ENCODE measurements at places on chromosomes 2 and 18. TPM values are rescaled to one million over a fixed set of nuclear protein-coding genes. Genes with fewer than 3 reads are reported as not detected.

- no peak for DNase-seq
- H3K27ac ChIP-seq: no peak overlapping the region
- H3K27me3 ChIP-seq: no peaks in the 10 kb centered on the region
- no peaks in the 10 kb centered on the region for H3K36me3 ChIP-seq
- H3K4me1 ChIP-seq: no peaks in the 10 kb centered on the region
These were observed 42.3 kb downstream of the AQP12A start for GRCh38 chr2:240733803-240734495.

FAM161A gene
- 1.3 TPM for polyA plus RNA-seq

- no peaks in the 10 kb centered on the region for H3K36me3 ChIP-seq
- H3K4me3 ChIP-seq: no peak overlapping the region
- no peak for DNase-seq
- H3K27ac ChIP-seq: no peak overlapping the region
These were observed 65.8 kb downstream of the ALPK2 start for GRCh38 chr18:58562999-58563667.

DNA sequence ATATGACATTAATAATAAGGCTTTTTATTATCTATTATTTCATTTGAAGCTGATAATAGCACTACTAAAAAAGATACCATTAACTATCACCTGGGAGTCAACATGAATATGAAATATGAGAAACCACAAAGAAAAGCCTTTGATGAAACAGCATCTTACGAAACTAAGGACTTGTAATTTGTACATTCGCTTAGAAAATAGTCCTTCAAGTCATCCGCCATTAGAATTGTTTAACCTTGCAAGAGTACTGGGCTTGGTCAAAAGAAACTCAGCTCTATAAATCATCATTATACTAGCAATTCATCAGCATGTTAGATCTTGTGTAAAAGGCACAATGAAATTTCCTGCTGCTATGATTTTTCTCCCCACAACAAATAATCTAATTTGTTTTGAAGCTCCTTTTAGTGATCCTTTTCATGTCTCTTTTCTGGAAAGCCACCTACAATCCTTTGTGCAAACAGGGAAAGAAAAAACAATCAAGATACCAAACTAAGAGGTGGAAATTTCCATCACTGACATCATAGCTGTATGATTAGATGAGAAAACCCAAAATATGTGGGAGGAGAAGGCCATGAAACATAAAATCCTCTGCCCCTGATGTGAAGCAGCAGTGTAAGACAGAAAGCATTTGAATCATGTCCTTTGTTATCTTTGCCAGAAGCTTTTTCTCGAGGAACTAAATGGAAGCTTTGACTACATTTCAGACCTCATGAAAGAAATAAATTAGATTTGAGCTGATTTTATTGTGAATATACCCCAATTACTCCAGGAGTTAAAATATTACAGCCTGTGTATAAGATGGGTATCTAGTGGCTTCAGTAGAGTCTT, 31.2 kb downstream of the SCN9A start:
- no peak overlapping the region for H3K4me3 ChIP-seq
- DNase-seq: no peak
- H3K27me3 ChIP-seq: no peaks in the 10 kb centered on the region

EFHD1 gene
- 3.6 TPM for polyA plus RNA-seq

DNA sequence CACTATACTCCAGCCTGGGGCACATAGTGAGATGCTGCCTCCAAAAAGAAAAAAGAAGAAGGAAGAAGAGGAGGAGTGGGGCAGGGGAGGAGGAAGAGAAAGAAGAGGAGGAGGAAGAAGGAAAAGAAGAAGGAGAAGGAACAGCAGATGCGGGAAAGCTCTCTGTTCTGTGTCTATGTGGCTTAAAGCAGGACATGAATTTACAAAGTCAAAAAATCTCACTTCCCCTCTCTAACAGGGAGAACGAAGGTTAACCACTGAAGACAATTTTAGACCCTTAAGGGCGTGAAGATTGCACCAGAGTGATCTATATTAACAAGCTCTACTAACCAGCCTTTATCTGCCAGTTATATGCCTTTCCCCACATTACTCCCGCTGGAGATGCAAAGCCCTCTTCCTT, 258.9 kb downstream of the METTL4 start:
- no peak overlapping the region for H3K27ac ChIP-seq
- H3K4me3 ChIP-seq: no peak overlapping the region
- no peaks in the 10 kb centered on the region for H3K4me1 ChIP-seq
- H3K27me3 ChIP-seq: no peaks in the 10 kb centered on the region
- no peak for DNase-seq

DNA sequence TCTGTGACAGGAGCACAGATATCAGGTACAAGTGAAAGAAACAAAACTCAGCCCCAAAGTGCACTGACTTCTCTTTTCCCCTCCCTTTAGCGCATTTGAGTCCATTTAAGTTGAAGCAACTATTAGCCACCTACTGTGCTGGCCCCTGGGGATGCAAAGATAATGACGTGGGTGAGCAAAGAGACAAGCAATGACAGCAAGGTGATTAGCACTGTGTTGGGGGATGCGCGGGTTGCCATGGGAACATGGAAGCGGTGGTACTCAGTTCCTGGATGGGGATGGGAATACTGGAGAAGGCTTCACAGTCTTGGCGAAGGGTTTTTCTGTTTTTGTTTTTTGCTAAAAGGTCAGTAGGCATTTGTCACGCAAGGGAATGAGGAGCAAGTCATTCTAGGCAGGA, 205.8 kb downstream of the LDLRAD4 start:
- no peaks in the 10 kb centered on the region for H3K27me3 ChIP-seq
- no peaks in the 10 kb centered on the region for H3K36me3 ChIP-seq
- H3K27ac ChIP-seq: no peak overlapping the region
- H3K4me3 ChIP-seq: no peak overlapping the region

DNA sequence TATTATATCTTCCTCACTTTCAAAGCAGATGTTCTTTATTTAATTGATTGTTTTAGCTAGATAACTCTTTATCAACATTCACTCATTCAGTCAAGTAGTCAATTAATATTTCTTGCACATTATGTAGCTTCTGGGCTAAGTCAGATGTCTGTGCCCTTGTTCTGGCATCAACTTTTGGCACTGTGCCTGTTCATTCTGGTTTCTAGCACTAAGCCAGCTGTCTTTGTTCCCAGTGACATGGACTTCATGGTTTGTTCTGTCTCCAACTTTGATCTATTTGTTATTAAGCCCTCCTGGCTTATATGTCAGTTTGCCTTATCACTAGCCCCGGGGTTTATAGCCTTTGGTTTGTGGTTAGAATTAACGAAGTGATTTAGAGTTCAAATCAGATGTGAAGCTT, 247.9 kb upstream of the SYT4 start:
- H3K4me3 ChIP-seq: no peak overlapping the region
- no peak for DNase-seq
- no peaks in the 10 kb centered on the region for H3K27me3 ChIP-seq
- no peak overlapping the region for H3K27ac ChIP-seq

- no peak overlapping the region for H3K27ac ChIP-seq
- no peak overlapping the region for H3K4me3 ChIP-seq
- H3K4me1 ChIP-seq: peaks cover 71% of the 10 kb centered on the region
These were observed 107.8 kb upstream of the ST3GAL5 start for GRCh38 chr2:85996591-85996990.

- no peak within 1 kb of the TSS for H3K27ac ChIP-seq
- H3K4me3 ChIP-seq: peak within 1 kb of the TSS; percentile 9
- peaks cover 8% of the 10 kb centered on the region for H3K27me3 ChIP-seq
- DNase-seq: no peak
These were observed at the start of gene BOK for GRCh38 chr2:241558532-241559322. Gene BOK (plus strand): TSS chr2:241558745. CDS start chr2:241559484, 739 bp downstream.

ASB3 gene
- polyA plus RNA-seq: 29.2 TPM

GAREM2 gene
- polyA plus RNA-seq: 0.14 TPM

DNA sequence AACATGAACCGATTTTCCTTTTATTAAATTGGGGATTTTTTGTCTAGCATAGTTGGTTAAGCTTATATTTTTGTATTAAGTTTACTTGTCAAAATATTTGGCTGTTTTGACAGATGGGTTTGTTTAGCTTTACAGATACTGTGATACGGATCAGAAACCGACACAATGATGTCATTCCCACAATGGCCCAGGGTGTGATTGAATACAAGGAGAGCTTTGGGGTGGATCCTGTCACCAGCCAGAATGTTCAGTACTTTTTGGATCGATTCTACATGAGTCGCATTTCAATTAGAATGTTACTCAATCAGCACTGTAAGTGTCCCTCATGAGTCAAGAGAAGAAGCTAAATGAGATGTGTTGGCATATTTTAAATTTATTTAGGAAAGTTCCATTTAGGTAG, 8.5 kb downstream of the PDK1 start:
- H3K27me3 ChIP-seq: no peaks in the 10 kb centered on the region
- peaks cover 32% of the 10 kb centered on the region for H3K36me3 ChIP-seq
- H3K4me3 ChIP-seq: no peak overlapping the region
- DNase-seq: no peak
- H3K27ac ChIP-seq: no peak overlapping the region

INHBB gene
- not detected for polyA plus RNA-seq

ABCG8 gene
- polyA plus RNA-seq: not detected

DNA sequence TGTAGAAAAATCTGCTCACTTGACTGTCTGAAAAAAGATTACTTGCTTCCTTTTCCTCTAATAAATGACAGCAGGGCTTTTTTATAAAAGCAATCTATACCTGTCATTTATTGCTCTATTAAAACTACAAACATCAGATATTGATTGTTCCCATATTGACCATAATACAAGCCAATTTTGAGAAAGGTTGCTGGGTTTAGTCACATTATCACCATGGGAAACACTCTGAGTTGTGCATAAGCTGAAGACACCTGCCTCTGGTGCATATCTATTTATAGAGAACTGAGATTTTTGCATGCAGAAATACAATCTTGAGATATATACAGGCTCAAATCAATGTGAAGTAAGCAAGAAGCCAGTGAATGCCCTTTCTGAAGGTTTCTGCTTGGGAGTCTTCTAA, 853.9 kb downstream of the DCC start:
- no peaks in the 10 kb centered on the region for H3K36me3 ChIP-seq
- H3K4me3 ChIP-seq: no peak overlapping the region
- no peak for DNase-seq
- no peaks in the 10 kb centered on the region for H3K27me3 ChIP-seq
- no peaks in the 10 kb centered on the region for H3K4me1 ChIP-seq

GRCh38 chr18:59055345-59056032, 84.2 kb upstream of the SEC11C start:
- DNase-seq: no peak
- no peak overlapping the region for H3K27ac ChIP-seq
- no peaks in the 10 kb centered on the region for H3K36me3 ChIP-seq
- H3K4me1 ChIP-seq: no peaks in the 10 kb centered on the region

DNA sequence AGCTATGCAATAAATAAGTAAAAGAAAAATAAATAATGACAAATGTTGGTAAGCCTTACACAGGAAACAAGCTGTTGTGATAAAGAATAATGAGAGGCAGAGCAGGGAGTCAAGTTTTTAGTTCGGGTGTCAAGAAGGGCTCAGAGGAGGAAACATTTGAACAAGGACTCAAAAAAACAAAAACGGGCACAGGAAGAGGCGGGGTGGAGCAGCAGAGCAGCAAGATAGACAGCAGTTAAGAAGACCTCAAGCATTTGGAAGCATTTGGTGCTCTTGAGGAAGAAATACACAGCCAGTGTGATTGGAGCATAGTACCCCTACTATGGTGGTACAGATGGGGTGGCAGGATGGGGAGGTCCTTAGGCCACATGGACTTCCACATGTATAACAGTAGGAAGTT, 2.8 kb downstream of the TMEM169 start:
- no peak overlapping the region for H3K4me3 ChIP-seq
- peak; percentile 38 for DNase-seq
- H3K4me1 ChIP-seq: peaks cover 65% of the 10 kb centered on the region
- peak overlapping the region; percentile 41 for H3K27ac ChIP-seq
- H3K36me3 ChIP-seq: no peaks in the 10 kb centered on the region
- H3K27me3 ChIP-seq: no peaks in the 10 kb centered on the region

GRCh38 chr2:149164296-149164695, 125.8 kb downstream of the LYPD6B start:
- DNase-seq: no peak
- H3K27ac ChIP-seq: no peak overlapping the region
- H3K27me3 ChIP-seq: no peaks in the 10 kb centered on the region
- H3K4me1 ChIP-seq: no peaks in the 10 kb centered on the region
- H3K4me3 ChIP-seq: no peak overlapping the region

DNA sequence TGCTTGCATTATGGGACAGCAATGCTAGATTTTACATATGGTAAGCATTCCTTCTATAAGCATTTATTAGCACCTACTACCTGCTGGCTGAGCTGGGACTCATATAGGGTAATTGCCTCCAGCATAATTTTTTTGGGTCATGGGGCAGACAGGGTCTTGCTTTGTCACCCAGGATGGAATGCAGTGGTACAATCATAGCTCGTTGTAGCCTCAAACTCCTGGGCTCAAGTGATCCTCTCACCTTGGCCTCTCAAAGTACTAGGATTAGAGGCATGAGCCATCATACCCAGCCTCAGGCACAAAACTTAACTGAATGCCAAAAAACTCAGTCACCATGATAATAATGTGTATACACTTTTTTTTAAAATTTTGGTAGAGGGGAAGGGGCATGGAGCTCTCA, 35.3 kb downstream of the TMEM237 start:
- no peak for DNase-seq
- no peak overlapping the region for H3K4me3 ChIP-seq
- H3K36me3 ChIP-seq: no peaks in the 10 kb centered on the region
- H3K4me1 ChIP-seq: no peaks in the 10 kb centered on the region
- H3K27me3 ChIP-seq: no peaks in the 10 kb centered on the region
- H3K27ac ChIP-seq: no peak overlapping the region

GRCh38 chr2:197280015-197280702, 30.4 kb downstream of the ANKRD44 start:
- no peaks in the 10 kb centered on the region for H3K27me3 ChIP-seq
- DNase-seq: no peak
- peaks cover 95% of the 10 kb centered on the region for H3K4me1 ChIP-seq

DNA sequence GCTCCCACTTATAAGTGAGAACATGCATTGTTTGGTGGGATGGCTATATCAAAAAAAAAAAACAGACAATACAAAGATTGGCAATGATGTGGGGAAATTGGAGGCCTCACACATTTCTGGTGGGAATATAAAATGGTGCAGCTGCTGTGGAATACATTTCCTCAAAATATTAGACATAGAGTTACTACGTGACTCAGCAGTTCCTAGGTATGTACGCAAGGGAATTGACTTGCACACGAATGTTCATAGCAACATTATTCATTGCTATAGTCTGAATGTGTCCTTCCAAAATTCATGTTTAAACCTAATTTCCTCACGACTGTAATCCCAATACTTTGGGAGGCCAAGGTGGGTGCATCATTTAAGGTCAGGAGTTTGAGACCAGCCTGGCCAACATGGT, 2.3 kb upstream of the ARHGEF33 start:
- no peak overlapping the region for H3K4me3 ChIP-seq
- H3K27ac ChIP-seq: no peak overlapping the region
- H3K27me3 ChIP-seq: no peaks in the 10 kb centered on the region
- no peaks in the 10 kb centered on the region for H3K36me3 ChIP-seq
- DNase-seq: no peak
- no peaks in the 10 kb centered on the region for H3K4me1 ChIP-seq
